ENCODE measurements at places on chromosomes 12 and 14. TPM values are rescaled to one million over a fixed set of nuclear protein-coding genes. Genes with fewer than 3 reads are reported as not detected.

GRCh38 chr14:52046376-52046917 lies 22.4 kb downstream of the NID2 start:
- no peak overlapping the region for H3K27ac ChIP-seq
- H3K4me3 ChIP-seq: no peak overlapping the region
- H3K36me3 ChIP-seq: no peaks in the 10 kb centered on the region
- H3K4me1 ChIP-seq: no peaks in the 10 kb centered on the region

DNA sequence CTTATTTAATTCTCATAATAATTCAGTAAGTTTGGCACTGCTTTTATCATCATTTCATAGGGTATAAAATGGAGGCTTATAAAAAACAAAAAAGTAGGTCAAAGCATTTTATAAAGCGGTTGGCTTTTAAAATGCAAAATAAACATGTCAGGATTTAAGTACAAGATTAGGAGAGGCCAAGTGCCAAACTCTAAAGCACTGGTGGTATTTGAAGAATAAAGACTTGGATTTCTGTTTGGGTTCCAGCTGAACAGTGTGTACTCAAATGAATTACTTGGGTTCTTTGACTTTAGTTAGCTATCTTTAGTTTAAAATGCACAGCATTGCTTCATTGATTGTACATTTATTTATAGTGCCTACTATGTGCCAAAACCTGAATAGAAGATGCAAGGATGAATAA lies 966.6 kb upstream of the SEL1L start:
- H3K4me3 ChIP-seq: no peak overlapping the region
- H3K27me3 ChIP-seq: no peaks in the 10 kb centered on the region
- H3K36me3 ChIP-seq: no peaks in the 10 kb centered on the region
- no peaks in the 10 kb centered on the region for H3K4me1 ChIP-seq
- no peak overlapping the region for H3K27ac ChIP-seq

GRCh38 chr12:27383429-27384260 lies 51.0 kb downstream of the BMAL2 start:
- no peak overlapping the region for H3K4me3 ChIP-seq
- no peak overlapping the region for H3K27ac ChIP-seq
- H3K27me3 ChIP-seq: no peaks in the 10 kb centered on the region
- no peaks in the 10 kb centered on the region for H3K36me3 ChIP-seq
- DNase-seq: peak; percentile 90
- H3K4me1 ChIP-seq: no peaks in the 10 kb centered on the region

DNA sequence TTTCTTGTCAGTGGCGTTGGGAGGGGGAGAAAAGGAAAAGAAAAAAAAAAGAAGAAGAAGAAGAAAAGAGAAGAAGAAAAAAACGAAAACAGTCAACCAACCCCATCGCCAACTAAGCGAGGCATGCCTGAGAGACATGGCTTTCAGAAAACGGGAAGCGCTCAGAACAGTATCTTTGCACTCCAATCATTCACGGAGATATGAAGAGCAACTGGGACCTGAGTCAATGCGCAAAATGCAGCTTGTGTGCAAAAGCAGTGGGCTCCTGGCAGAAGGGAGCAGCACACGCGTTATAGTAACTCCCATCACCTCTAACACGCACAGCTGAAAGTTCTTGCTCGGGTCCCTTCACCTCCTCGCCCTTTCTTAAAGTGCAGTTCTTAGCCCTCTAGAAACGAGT lies 1.9 kb downstream of the ASCL1 start:
- H3K4me1 ChIP-seq: peaks cover 5% of the 10 kb centered on the region
- H3K27me3 ChIP-seq: no peaks in the 10 kb centered on the region
- no peak for DNase-seq
- no peaks in the 10 kb centered on the region for H3K36me3 ChIP-seq
- H3K4me3 ChIP-seq: no peak overlapping the region
- no peak overlapping the region for H3K27ac ChIP-seq

DNA sequence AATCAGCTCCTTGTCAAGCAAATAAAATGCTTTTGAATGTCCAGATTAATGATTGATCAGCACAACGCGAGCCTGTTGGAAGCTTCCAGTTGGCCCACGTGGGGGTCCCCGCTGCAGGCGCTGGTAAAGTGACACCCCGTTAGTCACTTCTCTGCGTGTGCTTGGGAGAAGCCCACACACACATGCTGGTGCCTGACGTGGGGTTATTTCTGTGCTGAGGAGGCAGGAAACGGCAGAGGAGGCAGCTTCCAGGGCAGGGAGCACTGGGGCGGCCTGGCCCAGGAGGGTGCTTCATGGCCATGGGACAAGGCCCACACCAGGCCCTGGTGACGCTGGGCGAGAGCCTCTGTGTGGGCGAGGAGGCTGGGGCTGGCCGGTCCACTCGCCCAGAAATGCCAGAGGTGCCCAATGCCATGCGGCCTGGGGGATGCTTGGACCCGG lies 101.5 kb downstream of the KIF26A start:
- no peak for DNase-seq
- H3K4me3 ChIP-seq: no peak overlapping the region
- no peak overlapping the region for H3K27ac ChIP-seq
- H3K27me3 ChIP-seq: no peaks in the 10 kb centered on the region
- H3K36me3 ChIP-seq: no peaks in the 10 kb centered on the region

Gene GCN1
- 164 TPM for total RNA-seq

Gene SLC7A8
- total RNA-seq: 94.2 TPM

Gene MGP
- total RNA-seq: 76.8 TPM

Measured in testis (tissue), 5 donors.